ENCODE measurements at places on chromosomes 5 and 9. TPM values are rescaled to one million over a fixed set of nuclear protein-coding genes. Genes with fewer than 3 reads are reported as not detected.

DNA sequence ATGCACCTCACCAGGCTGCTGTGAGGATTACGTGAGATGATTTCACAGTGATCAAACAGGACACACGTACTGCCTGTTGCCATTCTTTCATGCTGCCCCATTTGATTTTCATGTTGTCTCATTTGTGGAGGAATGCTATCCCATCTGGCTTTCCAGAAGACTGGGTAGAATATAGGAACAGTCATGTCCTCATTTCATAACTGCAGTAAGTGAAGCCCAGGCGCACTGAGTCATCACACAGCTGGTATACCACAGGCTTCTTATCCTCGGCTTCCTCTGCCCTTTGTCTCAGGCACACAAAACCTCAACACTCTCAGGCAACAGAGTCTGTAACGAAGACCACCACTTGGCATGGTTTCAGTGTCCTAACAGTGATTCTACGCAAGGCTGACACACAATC lies 62.3 kb downstream of the LHFPL2 start:
- H3K27me3 ChIP-seq, result no peaks in the 10 kb centered on the region
- no peaks in the 10 kb centered on the region for H3K36me3 ChIP-seq
- no peaks in the 10 kb centered on the region for H3K4me1 ChIP-seq
- no peak overlapping the region for H3K27ac ChIP-seq
- no peak for DNase-seq

- no peaks in the 10 kb centered on the region for H3K27me3 ChIP-seq
- H3K4me1 ChIP-seq, result no peaks in the 10 kb centered on the region
- no peaks in the 10 kb centered on the region for H3K36me3 ChIP-seq
- H3K27ac ChIP-seq, result no peak overlapping the region
- no peak overlapping the region for H3K4me3 ChIP-seq
These were observed 140.5 kb upstream of the TARS1 start for GRCh38 chr5:33300209-33300742.

TBCA gene
- 65.0 TPM for total RNA-seq

FRMD3 gene
- 2.4 TPM for total RNA-seq
